Occipital lobe (tissue), 3 donors: ENCODE measurements at places on chromosomes 16 and 17.

DNA sequence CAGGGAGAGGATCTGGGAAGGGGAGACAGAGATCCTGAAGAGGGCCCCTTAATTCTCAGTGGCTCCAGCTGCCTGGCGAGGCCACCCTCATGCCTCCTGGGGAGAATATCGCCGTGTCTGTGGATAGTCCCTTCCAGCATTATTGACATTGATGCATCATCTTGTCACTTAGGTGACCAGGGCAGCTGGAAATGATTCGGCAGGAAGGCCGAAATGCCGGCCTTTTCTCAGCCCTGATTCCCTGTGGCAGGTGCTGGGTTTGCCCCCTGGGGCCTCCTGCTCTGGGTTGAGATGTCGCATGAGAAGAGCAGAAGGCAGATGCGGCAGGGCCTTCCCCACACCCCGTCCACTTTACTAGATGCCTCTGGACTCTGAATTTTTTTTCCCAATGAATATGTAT is 89.5 kb downstream of the RAP1GAP2 start:
- no peak for DNase-seq

DNA sequence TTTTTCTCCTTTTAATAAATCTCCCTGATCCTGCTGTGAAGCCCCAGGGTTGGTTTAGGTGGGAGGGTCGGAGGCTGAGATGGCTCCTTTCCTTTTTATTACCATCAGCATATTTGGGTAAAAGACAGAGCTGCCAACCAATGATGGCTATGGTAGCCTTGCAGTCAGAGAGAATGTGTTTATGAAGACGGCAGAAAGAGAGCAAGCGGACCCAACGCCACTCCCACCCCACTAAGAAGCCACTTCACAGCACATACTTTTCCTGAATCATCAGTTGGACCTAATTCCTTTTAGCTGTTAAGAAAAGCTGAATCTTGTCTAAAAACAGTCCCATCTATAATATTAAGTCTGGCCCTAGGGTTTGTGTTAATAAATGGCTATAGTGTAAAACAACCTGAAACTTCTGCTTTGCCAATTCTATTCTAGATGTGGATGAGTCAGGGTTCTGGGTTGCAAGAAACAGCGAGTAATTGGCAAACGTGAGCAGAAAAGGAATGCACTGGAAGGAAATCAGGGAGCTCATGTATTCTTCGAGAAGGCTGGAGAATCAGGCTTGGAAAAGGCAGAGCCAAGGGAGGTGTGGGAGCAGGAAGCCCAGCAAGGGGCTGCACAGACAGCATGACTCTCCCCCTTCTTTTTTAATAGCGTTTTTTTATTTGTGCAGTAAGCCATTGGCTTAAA is 34.0 kb upstream of the PRKCA start:
- no peak for DNase-seq

- DNase-seq: no peak
Measured at GRCh38 chr17:74527081-74527480, 4.2 kb downstream of the CD300LB start.

GRCh38 chr16:12868169-12868568 is 33.2 kb upstream of the SHISA9 start:
- no peak for DNase-seq

- no peak for DNase-seq
Measured at GRCh38 chr16:65418435-65418834, 296.6 kb upstream of the CDH11 start.

DNA sequence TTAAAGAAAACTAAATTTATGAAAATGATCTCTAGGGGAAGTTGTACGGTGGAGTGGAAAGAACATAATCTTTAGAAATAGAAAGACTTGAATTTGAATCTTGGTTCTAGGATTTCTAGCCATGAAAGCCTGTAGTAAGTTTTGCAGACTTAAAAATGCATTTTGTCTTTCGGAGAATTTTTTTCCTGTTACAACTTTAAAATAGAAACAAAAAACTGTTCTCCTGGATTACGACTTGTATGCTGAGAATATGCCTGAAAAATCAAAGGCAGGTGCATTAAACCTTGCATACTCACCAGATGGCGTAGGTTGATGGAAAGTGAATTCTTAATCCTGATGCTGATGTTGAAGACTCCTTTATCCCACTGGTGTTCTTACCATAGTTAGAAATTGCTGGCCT is 7.5 kb upstream of the MPHOSPH6 start:
- DNase-seq: no peak

- DNase-seq: no peak
Measured at GRCh38 chr17:43020030-43020621, 2.1 kb downstream of the VAT1 start.

DNA sequence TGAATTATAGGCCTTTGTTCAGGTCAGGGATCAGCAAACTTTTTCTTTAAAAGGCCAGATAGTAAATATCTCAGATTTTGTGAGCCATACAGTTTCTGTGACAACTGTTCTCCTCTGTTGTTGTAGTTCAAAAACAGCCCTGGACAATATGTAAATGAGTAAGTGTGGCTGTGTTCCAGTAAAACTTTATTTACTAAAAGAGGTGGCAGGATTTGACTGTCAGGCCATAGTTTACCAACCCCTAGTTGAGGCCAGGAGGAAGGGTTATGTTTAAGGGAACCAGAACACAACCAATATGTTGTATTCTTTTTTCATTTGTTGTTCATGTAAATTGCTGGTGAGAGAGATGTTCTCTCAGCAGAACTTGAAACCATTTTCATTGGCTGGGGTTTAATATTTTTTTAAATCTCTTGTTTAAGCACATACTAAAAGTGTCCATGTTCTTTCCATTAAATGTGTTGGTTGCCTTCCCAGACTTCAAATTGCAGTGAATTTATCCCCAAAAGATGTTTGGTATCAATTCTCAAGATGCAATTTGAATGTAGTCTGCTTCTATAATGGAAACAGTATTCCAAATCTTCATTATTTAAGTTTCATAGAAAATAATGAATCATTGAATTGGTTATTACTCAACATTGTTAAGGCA is 260.3 kb downstream of the FTO start:
- DNase-seq: no peak

DNA sequence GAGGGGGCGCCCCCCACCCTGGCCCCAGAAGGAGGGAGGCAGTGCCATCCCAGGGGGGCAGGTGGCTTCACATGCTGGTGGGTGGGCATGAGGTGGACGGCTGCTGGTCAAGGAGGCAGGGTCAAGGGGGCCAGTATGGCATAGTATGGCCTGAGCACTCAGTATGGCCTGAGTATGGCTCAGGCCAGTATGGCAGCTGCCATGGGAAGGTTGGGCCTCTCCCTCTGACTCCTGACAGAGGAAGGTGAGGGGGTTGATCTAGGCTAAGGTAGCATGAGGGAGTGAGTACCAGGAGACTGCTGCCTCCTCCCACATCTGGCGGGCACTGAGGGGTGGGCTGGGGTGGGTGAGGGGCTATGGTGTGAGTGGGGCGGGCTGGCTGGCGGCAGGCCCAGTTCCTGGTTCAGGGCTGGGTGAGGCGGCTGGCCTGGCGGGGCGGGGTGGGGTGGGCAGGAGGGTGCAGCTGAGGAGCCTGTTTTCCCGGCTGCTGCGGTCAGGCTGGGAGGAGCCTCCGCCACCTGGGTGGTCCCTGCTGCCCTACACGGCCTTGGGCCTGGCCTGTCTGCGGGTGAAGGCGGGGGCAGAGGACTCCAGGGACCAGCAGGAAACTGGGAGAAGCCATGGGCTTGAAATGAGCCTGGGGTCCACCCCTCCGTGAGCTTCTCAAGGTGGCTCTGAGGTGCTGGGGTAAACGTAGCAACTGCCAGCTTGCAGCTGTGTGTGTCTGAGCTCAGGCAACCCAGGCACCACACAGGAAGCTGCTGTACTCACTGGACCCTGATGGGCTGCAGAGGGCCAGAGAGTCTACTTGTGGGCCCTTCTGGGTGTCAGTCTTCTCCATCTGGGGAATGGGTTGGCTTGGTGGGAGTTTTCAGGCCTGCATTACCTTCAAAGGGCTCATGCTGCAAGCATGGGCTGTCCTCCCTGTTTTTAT is 57.0 kb downstream of the RAI1 start:
- DNase-seq: no peak

DNA sequence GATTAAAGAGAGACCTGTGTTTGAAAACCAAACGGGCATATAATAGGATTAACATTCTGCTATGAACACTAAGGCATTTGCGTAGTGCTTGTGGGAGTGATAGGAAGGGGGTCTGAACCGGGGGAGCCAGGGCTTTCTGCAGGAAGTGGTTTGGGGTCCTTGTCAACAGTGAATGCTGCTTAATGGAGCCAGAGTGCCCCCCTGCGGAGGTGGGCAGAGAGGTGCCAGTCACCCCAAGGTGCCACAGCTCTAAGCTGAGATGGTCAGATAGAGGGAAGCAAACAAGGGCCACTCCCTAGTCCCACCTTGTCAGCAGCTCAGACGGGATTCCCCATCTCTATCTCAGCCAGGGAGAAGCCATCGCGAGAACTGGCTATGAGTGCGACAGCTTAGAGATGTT is 17.7 kb downstream of the NAA60 start:
- no peak for DNase-seq

DNA sequence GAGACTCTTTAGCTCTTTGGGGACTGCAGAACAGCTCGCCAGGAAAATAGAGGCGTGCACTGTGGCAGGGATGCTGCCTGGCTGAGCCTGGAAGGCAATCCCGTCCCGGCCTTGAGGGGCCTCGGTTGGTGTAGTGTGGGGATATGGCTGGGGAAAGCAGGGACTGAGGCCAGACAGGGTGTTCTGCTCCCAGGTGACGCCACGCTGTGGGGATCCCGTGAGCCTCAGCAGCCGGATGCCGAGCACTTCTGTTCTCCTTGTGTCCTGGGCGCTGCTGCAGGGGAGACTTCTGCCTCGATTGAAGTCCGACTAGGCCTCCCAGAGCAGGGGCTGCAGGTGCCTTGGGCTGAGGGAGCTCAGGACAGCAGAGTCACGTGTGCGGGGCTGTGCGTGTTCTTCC is 72.6 kb downstream of the BANP start:
- DNase-seq: no peak

- DNase-seq: no peak
Measured at GRCh38 chr16:82629441-82630027, 2.8 kb downstream of the CDH13 start.

- no peak for DNase-seq
Measured at GRCh38 chr16:14205666-14206065, 134.5 kb downstream of the MRTFB start.

GRCh38 chr17:36089888-36090836 is at the start of gene CCL3:
Gene CCL3 (minus strand): TSS chr17:36090143. CDS start chr17:36090058, 85 bp downstream.
- DNase-seq: no peak

DNA sequence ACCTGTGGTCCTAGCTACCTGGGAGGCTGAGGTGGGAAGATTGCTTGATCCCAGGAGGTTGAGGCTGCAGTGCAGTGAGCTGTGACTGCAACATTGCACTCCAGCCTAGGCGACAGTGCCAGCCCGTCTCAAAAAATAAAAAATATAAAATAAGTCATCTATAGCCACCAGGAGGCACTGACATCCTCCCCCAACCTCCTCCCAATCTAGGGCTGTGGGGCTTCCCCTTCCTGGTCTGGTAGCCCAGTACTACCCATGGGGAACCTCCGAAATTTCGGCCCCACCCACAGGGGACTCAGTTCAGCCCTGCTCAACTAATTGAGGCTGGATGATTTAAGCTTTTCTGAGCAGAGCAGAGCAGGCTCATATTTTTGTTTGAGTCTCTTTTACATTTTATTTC is 3.2 kb downstream of the ZSCAN10 start:
- DNase-seq: no peak

GRCh38 chr16:47965439-47965838 is 190.4 kb downstream of the ABCC12 start:
- DNase-seq: peak; percentile 19

- DNase-seq: no peak
Measured at GRCh38 chr17:61338000-61338798, 61.4 kb upstream of the TBX2 start.

- DNase-seq: no peak
Measured at GRCh38 chr16:65463652-65464260, 341.9 kb upstream of the CDH11 start.

DNA sequence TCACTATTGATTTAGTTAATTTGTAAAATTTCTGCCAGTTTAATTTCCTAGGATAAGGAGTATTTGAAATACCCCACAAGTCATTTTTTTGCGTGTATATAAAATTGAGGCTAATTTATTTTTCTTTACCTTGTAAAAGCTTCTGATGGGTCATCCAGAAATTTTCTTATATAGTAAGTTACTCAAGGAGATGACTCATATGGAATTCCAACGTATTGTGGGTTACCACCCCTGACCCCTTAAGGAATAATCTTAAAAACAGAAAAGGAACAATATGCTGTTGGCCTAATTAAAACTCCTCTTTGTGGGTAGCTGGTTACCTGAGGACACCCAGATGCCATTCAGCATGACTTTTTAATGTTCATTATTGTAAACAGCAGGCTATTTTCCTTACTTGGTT is 13.6 kb downstream of the HEATR6 start:
- no peak for DNase-seq

GRCh38 chr16:55699616-55700015 is 43.8 kb downstream of the SLC6A2 start:
- DNase-seq: no peak

DNA sequence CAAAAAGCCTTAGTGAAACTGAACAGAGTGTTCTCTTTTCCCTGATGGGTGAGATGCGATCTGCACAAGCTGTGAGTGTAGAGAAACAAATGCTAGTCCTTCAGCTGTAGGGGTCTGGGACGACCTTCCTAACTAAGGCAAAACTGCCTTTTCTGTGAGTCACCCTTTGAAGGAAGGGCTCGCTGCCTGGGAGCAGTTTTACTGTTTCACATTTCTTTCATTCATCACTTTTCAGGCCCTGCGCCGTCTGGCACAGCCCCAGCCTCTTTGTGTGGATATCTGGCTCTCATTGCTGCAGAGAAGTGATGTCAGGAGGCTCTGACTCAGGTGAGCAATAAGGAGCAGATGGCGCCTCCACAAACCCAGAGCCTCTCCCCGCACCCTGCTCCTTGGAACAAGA is 57.4 kb downstream of the HS3ST3A1 start:
- peak; percentile 17 for DNase-seq

GRCh38 chr16:2350500-2350899 is 10.0 kb upstream of the ABCA3 start:
- DNase-seq: no peak

- no peak for DNase-seq
Measured at GRCh38 chr17:32658470-32659418, 172.0 kb downstream of the CDK5R1 start.

GRCh38 chr17:39193346-39193745 is 4.1 kb downstream of the CACNB1 start:
- no peak for DNase-seq

DNA sequence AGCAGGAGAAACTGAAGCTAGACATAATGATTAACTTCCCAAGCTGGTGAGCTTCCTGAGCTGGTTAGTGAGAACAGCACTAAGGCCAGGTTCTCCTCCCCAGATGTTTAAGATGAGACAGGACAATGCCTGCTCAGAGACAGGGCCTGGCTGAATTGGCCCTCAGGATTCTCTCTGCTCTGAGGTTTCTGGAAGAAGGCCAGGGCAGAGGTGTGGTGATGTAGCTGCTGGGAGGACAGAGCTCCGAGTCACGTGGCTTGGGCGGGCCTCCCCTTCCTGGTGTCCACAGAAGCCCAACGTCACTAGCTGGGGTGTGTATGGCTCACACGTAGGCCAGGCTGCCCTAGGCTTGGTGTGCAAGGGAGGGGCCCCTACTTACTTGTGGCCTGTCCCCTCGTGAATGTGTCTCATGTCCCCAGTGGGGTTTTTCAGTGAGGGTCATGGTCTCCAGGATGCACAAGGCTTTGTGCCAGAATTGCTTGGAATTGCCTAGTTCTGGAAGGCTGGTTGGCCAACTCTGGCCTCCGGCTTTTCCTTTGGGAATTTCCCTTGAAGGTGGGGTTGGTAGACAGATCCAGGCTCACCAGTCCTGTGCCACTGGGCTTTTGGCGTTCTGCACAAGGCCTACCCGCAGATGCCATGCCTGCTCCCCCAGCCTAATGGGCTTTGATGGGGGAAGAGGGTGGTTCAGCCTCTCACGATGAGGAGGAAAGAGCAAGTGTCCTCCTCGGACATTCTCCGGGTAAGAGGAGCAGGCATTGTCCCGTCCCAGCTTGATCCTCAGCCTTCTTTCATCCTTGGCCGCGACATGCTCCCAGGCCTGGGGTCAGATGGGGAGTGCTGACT is 3.4 kb downstream of the NOD2 start:
- no peak for DNase-seq
